ENCODE measurements at places on chromosomes 1 and 21. TPM values are rescaled to one million over a fixed set of nuclear protein-coding genes. Genes with fewer than 3 reads are reported as not detected.

BSND gene
- 0.52 TPM for polyA plus RNA-seq

TRIM45 gene
- 15.0 TPM for polyA plus RNA-seq

BRINP2 gene
- 0.22 TPM for polyA plus RNA-seq

FLG gene
- polyA plus RNA-seq: not detected

TAS1R1 gene
- polyA plus RNA-seq: 0.17 TPM

SIPA1L2 gene
- 11.5 TPM for polyA plus RNA-seq

HEYL gene
- polyA plus RNA-seq: 1.8 TPM

LIN28A gene
- 403 TPM for polyA plus RNA-seq

CCDC181 gene
- 1.2 TPM for polyA plus RNA-seq

ROR1 gene
- polyA plus RNA-seq: 33.6 TPM

TMPRSS3 gene
- polyA plus RNA-seq: 0.38 TPM

- DNase-seq: no peak
These were observed 45.3 kb downstream of the TTC39A start for GRCh38 chr1:51285055-51285454.

- DNase-seq: no peak
These were observed 11.8 kb upstream of the ARHGEF2 start for GRCh38 chr1:155990005-155990739.

- no peak for DNase-seq
These were observed 1.2 kb downstream of the LRRC42 start for GRCh38 chr1:53947172-53947907.

DNA sequence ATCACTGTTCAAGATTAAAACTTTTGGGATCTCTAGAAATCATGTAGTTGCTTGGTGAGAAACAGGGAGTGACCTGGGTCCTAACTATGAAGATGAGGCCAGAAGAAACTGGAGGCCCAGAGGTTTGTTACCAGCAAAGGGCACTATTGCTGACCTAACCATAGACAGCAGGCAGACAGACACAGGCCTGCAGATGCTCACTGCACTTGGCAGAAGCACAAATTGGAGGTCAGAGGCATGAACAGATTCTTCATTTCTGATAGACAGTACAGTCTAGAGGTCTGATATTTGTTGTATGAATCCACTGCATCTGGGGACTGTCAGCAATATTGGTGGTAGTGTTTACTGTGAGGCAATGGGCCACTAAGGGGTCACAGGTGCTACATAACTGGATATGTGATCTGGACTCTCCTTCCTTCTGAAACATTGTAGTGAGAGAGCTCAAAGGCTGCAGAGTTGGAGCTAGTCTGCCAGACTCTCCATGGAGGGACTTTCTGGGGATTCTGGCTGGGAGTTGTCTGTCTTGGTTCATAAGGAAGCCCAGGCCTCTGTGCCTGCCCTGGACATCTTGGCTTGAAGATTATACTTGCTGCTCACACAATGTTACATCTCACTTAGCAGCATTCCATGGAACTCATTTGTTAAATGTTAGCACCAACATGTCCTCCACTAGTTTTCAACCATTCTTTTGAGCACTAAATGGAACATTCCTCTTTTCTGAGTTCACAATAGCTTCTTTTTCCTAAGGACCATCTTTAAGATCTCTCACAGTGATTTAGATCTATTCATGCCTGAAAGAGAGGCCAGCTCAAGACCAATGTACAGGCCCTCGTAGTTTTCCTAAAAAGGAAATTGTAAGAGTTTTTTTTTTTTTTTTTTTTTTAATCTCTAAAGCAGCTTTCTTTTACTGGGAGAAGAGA, 26.9 kb upstream of the CCN1 start:
- DNase-seq: no peak

GRCh38 chr1:145858238-145858900, 512 bp downstream of the PIAS3 start:
- DNase-seq: peak; percentile 43

GRCh38 chr1:24325587-24326449, 6.7 kb downstream of the GRHL3 start:
- no peak for DNase-seq

DNA sequence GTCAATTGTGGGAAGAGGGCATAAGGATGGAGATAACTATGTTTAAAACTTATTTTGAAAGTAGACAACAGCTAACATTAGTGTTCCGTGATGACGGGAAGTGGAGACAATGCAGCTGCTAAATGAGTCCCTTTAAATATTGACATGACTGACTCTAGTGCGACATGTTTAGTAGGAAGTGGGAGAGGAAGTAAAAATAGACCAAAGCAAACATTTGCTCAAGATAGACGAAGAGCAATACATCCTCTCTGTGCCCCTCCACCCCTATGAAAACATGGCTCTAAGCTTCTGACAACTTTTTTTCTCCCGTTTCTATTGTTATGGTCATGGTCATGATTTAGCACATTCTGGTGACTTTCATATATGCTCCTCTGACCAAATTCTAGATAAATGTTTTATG, 60.0 kb upstream of the HMCN1 start:
- no peak for DNase-seq

DNA sequence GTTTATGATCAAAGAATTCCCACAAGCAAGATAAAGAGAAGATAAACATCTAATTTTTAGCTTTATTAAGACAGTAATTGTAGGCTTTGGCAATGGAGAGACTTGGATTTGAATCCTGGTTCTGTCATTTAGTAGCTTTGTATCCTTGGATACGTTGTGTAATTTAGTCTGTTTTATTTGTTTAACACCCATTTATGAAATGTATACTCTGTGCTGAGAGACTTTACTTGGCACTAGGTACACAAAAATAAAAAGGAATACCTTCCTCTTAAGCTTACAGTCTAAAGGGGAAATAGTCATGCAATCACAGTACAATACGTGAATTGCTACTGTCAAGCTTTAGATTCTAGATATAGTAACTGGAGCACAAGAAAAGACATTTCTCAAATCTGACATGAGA, 23.8 kb downstream of the ZMPSTE24 start:
- no peak for DNase-seq

- DNase-seq: no peak
These were observed 117.4 kb downstream of the CRYAA start for GRCh38 chr21:43286196-43286595.

GRCh38 chr21:22725436-22725835, 1727.2 kb downstream of the NCAM2 start:
- DNase-seq: no peak

DNA sequence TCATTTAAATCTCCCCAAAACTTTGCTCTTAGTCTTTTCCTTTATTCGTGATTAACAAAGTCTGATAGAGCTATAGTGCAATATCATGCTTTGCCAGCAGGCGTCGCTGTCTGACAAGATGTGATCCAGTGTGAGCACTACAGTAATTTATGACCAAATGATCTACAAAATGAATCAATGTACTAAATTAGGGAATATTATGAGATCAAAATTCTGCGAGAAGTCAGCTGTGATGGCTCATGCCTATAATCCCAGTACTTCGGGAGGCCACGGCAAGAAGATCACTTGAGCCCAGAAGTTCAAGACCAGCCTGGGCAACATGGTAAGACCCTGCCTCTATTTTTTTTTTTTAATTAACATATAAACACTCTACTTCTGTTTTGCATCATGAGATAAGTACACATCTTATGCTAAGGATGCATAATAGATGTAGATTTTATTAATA, 3.6 kb upstream of the SPSB1 start:
- peak; percentile 92 for DNase-seq

DNA sequence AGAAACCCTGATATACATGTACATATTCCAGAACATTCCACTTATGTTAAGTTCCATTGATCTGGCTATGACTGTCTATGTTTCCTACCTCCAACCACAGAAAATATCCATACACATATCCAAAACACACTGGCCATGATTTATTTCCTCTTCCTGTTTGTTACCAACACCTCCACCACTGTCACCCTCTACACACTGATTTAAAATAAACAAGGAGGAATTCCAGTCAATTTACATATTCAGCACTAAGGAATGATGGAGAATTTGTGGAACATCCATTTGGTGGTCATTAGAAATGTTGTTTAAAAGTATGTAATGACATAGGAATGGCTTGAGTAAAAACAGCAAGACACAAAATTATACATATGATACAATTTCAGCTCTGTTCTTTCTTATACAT, 5.5 kb upstream of the STX6 start:
- DNase-seq: no peak

DNA sequence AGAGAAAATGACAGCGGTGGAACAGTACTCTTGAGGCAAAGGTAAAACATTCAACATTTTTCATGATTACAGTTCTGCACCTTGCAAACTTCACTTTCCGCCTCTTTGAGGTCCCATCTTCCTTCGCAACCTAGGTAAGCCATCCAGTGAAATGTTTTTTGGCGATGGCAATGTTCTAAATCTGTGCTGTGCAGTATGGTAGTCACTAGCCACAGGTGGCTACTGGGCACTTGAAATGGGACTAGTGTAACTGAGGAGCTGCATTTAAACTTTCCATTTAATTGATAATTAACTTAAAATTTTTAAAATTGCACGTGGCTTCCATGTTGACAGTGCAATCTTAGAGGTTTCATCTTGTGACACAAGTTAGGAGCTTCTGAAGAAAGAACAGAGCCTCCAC, 13.0 kb downstream of the EXOC8 start:
- no peak for DNase-seq

DNA sequence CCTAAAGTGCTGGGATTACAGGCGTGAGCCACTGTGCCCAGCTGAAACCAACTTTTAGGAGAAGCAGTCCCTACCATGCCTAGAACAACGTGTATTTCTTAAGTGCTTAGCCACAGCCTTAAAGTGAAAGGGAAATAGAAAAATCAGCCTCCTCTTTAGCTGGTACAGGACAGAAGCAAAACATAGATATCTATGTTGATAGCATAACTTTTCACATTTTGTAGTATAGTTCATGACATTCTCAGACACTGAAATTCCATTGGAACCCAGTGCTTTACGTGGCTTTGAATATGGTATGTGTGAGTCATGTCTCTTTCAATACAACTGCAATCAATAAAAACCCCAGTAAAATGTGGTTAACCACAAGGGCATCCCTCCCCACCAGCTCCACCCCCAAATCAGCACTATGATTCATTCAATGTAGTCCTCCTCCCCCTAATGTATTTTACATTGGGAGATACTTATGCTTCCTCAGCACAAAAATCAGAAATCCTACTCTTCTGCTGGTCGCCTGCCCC, 32.1 kb downstream of the TGFB2 start:
- DNase-seq: no peak

GRCh38 chr1:15401391-15402055, 8.2 kb upstream of the EFHD2 start:
- no peak for DNase-seq

DNA sequence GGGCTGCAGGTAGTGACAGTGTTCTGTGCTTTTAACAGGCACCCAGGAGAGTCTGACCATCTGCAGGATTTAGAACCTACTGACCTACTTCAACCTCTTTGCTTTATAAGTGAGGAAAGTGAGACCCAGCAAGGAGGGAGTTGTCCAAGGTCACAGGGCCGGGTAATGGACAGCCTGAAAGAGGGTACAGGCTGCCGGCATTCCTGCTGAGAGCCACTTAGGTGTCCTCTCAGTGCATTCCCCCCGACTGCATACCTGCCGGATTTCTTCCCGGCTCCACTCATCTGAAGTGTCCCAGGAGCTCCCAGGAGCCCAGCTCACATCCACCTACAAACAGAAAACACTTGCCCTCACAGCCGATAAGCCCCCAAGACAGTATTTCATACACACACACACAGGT, 13.9 kb downstream of the PHLDA3 start:
- no peak for DNase-seq

- DNase-seq: no peak
These were observed 176.8 kb upstream of the PTBP2 start for GRCh38 chr1:96544831-96545221.

- DNase-seq: no peak
These were observed 411.0 kb upstream of the NEGR1 start for GRCh38 chr1:72693376-72693775.

DNA sequence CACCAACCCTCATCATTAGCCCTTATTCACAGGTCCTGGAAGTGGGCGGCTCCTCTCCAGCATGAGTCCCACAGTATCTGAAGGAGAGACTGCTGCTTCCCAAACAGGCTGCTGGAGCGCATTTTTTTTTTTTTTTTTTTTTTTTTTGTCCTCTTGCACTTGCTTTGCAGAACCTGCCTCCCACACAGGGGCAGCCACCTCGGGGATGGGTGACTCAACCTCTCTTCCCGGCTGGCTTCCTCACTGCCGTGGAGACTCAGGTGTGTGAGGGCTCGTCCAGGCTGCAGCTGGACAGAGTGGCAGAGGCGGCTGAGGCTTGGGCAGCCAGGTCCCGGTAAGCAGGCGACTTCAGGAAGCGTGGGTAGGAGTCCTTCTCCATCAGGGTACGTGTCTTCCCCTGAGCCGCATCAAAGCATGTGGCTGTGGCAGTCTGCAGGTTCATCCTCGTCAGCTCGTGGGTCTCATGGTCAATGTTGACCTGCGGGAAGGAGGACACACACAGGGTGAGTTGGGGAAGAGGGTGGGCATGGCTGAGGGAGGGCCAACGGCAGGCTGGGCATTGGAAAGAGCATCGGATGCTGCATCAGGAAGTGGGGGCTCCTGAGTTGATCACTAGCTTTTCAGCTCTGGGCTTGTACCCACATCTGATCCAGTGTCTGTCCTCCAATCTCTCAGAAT, 4.0 kb downstream of the RGS16 start:
- DNase-seq: no peak

- no peak for DNase-seq
These were observed 195.6 kb upstream of the CAMK1G start for GRCh38 chr1:209387969-209388329.

- no peak for DNase-seq
These were observed 27.7 kb downstream of the DSCAM start for GRCh38 chr21:40819071-40819900.

DNA sequence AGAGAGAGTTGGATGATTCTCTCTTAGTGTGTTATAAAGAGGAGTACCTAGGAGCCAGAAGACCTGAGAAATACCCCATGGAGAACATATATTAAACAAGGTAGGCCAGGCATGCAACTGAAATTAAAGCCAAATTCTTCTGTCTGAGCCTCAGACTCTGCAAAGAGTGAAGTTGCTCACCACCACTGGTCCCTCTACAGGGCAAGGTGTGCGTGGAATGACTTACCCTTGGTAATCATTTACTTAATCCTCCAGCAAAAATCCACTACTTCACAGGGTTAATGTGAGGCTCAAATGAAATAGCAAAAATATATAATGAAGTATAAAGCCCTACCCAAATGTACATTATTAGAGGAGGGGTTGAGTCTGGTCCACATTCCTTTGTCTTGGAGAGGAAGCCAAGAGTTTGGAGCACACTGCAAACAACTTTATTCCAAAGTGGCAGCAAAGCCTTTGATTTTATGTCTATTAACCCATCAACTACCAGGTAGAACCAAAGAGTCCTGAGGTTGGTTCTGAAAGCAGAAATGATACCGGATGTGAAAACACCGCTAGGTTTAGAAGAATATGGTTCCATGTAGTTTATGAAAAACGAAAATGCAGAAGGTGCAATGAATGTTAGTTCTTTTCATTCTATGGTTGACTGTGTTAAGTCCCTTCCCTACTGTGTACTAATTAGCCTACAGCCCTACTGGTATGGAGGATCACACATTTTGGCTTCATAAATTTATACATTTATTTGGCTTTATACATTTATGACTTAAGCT, 8.5 kb downstream of the SSR2 start:
- no peak for DNase-seq

DNA sequence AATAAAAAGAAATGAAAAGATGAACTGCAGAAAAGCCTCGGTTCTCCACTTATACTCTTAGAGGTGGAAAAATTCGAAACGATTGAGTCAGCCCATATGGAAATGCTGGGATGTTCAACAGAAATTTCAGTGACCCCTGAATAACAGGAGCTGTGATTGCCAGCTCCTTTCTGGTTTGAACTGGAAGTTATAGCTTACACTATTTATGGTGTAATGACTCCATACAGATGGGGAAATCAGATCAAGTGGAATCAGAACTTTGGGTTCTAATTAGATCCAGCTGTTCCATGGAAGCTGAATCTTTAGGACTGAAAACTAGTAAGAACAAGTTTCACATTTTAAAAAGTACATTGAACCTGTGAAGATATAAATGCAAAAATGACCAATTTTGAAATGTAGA, 569.3 kb upstream of the ZRANB2 start:
- DNase-seq: no peak

Measured in H1 (cell line).